ENCODE measurements at places on chromosomes 3 and 15. TPM values are rescaled to one million over a fixed set of nuclear protein-coding genes. Genes with fewer than 3 reads are reported as not detected.

- DNase-seq, result no peak
These were observed 87.4 kb downstream of the FLNB start for GRCh38 chr3:58095603-58096138.

DNA sequence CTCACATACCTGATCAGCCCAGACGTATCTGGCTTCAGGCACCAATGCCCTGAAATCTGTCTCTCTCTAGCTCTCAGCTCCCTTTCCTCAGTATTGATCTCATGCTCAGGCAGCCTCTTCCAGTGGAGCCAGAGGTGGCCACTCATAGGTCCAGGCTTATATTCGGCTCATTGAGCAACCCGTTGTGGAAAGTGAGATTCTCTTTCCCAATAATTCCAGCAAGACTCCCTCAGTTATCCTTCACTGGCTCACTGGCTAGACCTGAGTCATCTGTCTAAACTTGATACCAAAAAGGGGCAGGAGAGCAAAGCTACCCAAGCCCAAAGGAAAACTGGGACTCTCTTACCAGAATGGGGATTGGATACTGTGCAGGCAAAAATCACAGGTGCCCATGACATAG is 33.4 kb upstream of the FRMD4B start:
- no peak for DNase-seq

GRCh38 chr3:195003006-195003892 is 267.7 kb downstream of the XXYLT1 start:
- peak; percentile 36 for DNase-seq

GRCh38 chr3:27201492-27201891 is 167.7 kb downstream of the NEK10 start:
- DNase-seq, result no peak

GRCh38 chr3:136193278-136194054 is 2.7 kb downstream of the MSL2 start:
- DNase-seq, result peak; percentile 38

DNA sequence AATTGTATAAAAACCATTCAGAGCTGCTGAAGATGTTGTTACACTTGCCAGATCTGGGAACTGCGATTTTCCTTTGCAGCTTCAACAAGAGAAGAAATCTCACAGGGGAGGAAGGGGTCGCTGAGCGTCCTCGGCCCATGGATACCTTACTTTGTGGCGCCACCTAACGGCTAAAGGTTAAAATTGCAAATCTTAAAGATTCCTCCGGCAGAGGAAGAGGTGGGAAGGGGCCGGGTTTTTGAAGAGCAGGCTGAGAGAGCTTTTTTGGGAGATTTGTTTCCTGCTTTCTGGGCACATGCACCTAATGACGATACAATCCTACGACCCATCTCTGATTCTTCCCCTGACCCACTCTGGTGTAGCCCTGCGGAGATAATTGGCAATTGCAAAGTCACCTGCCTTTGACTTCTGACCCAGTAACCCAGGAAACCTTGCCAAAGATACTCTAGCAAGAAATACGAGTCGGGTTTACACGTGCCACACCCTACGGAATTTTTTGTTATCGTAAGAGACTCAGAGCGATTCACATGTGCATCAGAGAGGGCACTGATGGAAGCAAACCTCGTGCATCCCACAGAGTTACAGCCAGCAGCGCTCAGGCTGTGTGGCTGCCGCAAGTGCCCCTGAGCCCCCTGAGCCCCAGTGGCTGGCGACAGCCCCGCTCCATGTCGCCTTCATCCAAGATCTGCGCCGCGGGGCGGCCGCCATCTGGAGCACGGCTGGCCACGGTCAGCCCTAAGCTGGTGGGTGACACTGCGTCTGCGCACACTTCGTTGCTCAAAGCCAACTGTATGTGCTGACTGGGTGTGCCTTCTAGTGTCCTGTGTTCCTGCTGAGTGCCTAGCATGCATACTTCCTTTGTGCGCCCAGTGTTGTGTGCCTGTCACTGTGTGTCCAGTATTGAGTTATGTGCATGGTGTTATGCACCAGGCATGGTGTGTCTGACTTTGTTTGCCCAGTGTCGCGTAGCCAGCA is 55.2 kb upstream of the CHRNA7 start:
- DNase-seq, result peak; percentile 57

DNA sequence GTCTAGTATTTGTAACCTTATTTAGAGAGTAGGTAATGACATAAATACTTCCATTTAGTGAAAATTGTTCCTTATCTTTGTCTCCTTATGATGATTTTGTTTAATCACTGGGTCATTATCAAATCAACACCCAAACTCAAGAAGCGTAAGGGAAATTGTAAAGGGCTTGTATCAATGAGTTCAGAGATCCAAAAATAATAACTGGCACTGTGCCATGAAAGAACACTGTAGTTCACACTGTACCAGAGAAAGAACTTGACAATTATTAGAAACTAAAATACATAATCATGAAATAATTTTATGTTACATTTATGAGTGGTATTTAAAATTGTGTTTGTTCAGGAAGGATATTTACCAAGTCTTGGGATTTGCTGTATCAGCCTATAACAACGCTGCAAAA is 895.4 kb downstream of the FHIT start:
- no peak for DNase-seq

- no peak for DNase-seq
These were observed 7.0 kb downstream of the TLR9 start for GRCh38 chr3:52218454-52218853.

Gene COL6A5
- not detected for total RNA-seq

Gene ADAMTS9
- total RNA-seq, result 1.3 TPM

GRCh38 chr3:13039213-13039896 is 33.9 kb downstream of the IQSEC1 start:
- DNase-seq, result peak; percentile 17

- no peak for DNase-seq
These were observed 3.5 kb upstream of the DCUN1D1 start for GRCh38 chr3:182983876-182984275.

Gene PEX5L
- total RNA-seq, result not detected

- DNase-seq, result peak; percentile 52
These were observed 98.6 kb downstream of the MYRIP start for GRCh38 chr3:39907981-39908380.

DNA sequence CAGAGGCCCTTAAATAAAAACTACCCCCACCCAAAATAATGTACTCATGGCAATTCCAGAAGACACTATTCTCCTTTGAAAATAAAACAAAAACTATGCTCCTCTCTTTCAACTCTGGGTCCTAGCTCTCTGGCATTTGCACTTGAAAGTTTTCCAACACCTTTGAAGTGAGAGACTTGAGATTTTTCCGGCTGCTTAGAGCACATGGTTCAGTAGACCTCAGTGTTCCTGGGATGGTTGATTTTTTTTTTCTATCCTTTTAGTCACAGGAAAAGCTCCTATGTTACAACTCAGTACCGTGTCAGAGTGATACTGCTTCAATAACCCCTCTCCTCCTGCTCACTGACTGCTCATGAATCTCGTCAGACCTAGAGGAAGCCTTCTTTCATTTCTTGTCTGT is 118.3 kb upstream of the TUSC7 start:
- no peak for DNase-seq

DNA sequence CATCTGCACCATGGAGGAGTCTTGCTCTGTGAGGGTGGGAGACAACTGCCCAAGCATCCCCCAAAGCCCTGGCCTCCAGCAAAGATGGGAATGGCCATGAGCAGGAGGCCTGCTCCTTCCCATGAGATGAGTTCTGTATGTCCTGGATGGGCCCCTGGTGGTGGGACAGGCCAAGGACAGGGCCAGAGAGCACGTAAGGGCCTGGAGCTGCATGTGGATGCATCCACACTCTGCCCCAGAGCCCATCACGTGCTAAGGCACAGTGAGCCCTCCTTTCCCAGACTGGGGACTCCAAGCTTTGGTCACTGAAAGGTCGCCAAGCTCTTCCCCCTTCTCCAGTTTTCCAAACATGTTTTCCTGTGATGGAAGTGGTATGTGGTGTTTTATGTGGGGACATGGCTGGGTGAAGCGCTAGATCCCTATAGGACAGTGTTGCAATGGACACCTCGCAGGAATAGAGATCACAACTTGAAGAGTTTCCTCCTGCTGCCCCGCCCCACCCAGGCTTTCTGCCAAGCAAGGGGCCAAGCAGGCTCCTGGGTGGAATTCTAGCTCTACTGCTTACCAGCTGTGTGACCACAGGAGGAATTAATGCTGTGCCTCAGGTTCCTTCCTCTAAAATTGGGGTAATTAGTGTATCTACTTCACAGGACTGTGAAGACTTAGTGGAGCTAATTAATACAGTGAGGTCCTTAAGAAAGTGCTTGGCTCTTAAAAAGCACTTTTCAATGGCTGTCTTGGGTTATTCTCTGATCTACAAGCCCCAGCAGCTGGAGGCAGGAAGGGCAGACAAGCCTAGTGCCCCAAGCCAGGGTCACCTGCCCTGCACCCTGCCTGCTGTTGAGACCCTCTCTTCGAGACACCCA is 106.4 kb upstream of the RPL32 start:
- DNase-seq, result peak; percentile 79

GRCh38 chr3:190012314-190012782 is 108.3 kb downstream of the P3H2 start:
- peak; percentile 55 for DNase-seq

DNA sequence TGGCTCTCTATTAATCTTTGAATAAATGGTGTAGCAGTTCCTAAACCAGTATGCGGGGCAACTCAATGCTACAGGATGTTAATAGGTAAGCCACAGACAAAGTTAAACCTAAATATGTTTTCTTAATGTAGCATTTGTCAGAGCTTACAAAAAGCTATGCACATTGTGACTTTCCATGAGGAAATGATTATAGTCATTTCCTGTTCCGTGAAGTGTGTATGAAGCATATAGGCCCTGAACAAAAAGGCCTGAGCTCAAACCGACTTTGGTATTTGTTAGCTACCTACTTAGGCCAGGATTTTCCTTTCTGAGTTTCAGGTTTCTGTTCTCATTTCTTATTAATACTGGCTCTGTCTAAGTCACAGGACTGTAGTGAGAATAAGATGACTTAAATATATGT is 14.2 kb downstream of the ZNF80 start:
- peak; percentile 22 for DNase-seq

Gene ZNF860
- total RNA-seq, result not detected

DNA sequence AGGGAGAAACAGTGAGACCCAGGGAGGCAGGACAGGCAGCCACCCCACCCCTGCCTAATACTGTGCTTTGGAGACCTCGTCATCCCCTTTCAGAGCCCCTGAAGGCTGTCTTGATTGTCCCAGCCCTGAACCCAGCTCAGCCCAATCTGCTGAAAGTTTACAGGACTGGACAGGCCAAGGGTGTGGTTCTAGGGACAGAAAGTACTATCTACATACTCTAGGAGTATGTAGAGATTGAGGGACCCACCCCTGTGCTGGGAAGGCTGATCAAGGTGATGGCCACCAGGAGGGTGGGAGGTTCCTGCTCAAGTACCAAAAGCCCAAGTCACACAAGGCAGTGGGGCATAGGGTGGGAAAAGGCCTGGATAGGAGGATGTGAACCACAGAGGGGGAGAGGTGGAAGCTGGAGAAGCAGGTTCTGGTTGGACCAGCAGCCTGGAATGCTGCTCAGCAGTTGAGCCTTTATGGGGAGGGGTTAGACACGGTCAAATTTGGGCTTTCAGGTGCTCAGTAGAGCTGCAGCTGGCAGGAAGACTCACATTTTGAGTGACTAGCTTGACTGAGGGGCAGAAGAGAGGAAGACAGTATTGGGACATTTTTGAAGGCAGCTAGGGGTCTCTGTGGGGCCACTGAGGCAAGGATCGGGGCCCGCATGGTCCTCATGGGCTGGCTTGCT is 6.7 kb downstream of the NBEAL2 start:
- DNase-seq, result no peak

Gene MME
- total RNA-seq, result 204 TPM

DNA sequence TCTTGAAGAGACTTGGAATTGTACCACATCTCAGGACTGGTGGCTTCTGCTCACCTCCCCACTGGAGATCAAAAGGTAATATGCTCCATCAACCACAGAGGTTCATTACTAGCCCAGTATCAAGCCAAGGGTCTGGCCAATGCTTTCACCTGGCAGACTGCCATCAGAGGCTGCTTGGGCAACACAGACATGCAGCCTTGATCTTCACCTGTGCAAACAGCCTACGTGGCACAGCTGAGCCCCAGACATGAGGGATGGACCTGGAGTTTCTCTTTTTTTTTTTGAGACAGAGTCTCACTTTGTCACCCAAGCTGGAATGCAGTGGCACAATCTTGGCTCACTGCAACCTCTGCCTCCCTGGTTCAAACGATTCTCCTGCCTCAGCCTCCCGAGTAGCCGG is 105.6 kb upstream of the HES1 start:
- no peak for DNase-seq

DNA sequence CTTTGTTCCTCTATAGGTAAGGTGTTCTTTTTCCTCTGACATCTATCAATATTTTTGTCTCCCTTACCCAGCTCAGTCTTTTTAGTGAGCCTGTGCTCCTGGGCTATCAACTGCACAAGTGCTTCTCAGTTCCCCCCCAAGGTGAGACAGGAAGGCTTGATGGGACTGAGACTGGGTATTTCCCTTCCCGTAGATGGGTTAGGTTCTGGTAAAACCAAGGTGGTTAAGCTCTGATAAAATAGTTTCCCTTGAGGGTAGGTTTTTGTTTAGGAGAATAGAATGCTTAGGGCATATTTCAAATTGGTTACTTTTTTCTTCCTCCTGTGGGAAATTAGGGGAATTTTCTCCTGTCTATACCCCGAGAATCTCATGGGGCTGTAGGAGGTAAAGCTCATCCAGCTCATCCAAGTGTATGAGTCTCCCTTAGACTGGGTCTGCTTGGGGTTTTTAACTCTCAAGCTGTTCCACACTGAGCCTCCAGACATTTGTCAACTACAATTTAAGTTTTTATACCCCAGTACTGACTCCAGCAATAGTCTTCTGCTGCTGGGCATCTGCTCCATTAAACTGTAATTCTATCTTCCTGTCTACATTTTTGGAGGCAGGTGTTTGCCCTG is 44.9 kb downstream of the OXSR1 start:
- no peak for DNase-seq

DNA sequence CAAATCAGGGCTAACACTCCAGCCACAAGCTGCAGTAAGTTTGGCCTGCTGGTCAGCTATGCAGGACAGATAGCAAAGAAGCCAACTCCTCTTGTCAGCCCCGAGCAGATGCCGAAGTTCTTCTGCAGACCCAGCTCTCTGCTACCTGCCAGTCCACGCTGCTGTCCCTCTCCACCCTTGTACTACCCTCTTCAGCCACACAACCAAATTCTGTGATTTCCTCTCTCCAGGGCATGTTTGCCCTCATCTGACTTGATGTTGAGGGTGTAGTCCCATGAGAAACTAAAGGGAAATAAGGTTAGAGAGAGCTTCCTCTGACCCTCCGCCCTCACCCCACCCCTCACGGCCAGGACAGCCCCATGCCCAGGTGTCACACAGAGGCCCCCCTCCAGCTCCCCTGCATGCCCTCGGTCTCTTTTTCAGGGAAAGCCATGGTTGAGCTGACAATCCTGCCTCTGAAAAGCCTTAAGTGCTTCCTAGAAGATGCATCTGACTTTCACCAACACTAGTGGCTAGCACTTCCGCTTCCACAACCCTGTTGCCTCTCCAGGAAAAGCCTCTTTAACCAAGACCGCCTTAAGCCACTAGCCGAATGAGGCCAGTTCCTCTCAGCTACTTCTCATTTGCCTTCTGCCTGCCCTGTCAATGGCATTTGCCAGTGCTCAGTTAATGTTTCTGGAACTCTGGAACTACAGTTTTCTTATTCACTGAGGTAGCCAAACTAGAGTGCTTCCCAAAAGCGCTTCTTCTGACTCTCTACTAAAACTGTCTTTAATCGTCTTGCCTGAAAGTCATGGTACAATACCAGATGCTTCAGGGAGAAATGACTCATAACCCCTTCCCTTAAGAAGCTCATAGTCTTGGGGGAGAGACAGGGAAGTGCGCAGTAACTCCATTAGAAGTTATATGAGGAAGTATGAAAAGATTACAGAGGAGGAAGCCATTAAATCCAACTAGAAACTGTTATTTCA is 300.4 kb upstream of the STT3B start:
- DNase-seq, result peak; percentile 34
